ENCODE measurements at places on chromosomes 12 and 14. TPM values are rescaled to one million over a fixed set of nuclear protein-coding genes. Genes with fewer than 3 reads are reported as not detected.

LTB4R gene
- total RNA-seq, result 12.0 TPM

IGF1 gene
- total RNA-seq, result 0.64 TPM

CPNE6 gene
- not detected for total RNA-seq

SLC2A14 gene
- 0.60 TPM for total RNA-seq

- H3K4me3 ChIP-seq, result no peak overlapping the region
- no peaks in the 10 kb centered on the region for H3K27me3 ChIP-seq
- no peak overlapping the region for H3K27ac ChIP-seq
- peaks cover 16% of the 10 kb centered on the region for H3K4me1 ChIP-seq
- DNase-seq, result no peak
Observed at GRCh38 chr14:104718147-104718546, 5.9 kb upstream of the ADSS1 start.

DNA sequence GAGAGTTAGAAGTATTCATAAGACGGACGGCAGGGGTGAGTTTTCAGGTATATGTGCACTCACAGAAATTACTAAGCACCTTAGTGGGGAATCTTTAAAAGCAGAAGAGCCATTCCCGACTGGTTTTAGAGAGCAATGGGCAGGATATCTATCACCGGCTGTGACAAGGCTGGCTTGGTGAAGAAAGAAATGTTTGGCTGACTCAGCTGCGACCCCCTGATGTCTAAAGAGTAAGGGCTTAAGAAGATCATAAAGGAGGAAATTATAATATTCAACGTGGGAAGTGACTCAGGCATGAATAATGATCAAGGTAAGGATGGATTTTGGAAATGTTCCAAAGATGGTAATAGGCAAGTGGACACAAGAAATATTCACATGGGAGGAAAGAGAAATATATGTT, 407.6 kb downstream of the TMEM132D start:
- no peaks in the 10 kb centered on the region for H3K4me1 ChIP-seq
- H3K4me3 ChIP-seq, result no peak overlapping the region
- no peaks in the 10 kb centered on the region for H3K36me3 ChIP-seq
- no peak overlapping the region for H3K27ac ChIP-seq
- H3K27me3 ChIP-seq, result no peaks in the 10 kb centered on the region

- no peaks in the 10 kb centered on the region for H3K36me3 ChIP-seq
- peaks cover 35% of the 10 kb centered on the region for H3K27me3 ChIP-seq
- no peaks in the 10 kb centered on the region for H3K4me1 ChIP-seq
- H3K4me3 ChIP-seq, result no peak overlapping the region
- DNase-seq, result no peak
Observed at GRCh38 chr14:36797634-36798033, 136.0 kb downstream of the PAX9 start.

- H3K4me1 ChIP-seq, result peaks cover 2% of the 10 kb centered on the region
- H3K4me3 ChIP-seq, result no peak overlapping the region
- H3K27me3 ChIP-seq, result no peaks in the 10 kb centered on the region
- H3K36me3 ChIP-seq, result no peaks in the 10 kb centered on the region
- no peak for DNase-seq
Observed at GRCh38 chr14:53128303-53129028, 24.7 kb downstream of the DDHD1 start.

DNA sequence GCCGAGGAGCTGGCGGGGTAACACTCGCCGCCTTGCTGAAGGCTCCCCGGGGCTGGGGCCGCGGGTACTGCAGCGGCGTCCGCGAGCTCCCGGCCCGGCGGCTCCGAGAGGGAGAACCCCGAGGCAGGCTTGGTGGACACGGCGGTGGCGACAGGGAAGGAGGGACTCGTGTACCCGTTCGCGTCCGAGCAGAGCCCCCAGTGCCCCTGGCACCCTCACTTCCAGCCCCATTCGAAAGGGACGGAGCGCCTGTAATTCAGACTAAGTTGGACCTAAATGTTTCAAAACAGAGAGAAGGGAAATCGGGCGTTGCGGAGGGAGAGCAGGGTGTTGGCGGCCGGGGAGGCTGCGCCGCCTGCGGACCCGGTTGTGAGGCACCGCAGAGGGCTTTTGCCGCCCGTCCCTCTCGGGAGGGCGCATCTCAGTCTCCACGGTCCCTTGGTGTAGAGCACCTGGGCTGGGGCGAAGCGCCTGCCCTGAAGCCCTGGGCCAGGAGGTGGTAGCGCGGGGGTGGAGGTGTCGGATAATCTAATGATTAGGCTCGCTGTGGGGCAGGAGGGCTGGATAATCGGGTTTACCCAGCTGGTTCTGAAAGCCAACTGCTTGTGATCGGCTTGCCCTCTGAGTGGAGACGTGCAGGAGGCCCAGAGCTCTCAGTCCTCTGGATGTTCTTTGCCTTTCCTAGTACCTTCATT, 771 bp downstream of the DAAM1 start:
- H3K4me1 ChIP-seq, result peaks cover 20% of the 10 kb centered on the region
- H3K27me3 ChIP-seq, result peaks cover 7% of the 10 kb centered on the region
- peak overlapping the region; percentile 86 for H3K27ac ChIP-seq
- no peaks in the 10 kb centered on the region for H3K36me3 ChIP-seq
- peak; percentile 95 for DNase-seq
- peak overlapping the region; percentile 92 for H3K4me3 ChIP-seq

- peaks cover 2% of the 10 kb centered on the region for H3K36me3 ChIP-seq
- H3K27me3 ChIP-seq, result peaks cover 5% of the 10 kb centered on the region
- H3K27ac ChIP-seq, result no peak overlapping the region
- no peak overlapping the region for H3K4me3 ChIP-seq
Observed at GRCh38 chr14:72383865-72384264, 451.6 kb downstream of the RGS6 start.

DNA sequence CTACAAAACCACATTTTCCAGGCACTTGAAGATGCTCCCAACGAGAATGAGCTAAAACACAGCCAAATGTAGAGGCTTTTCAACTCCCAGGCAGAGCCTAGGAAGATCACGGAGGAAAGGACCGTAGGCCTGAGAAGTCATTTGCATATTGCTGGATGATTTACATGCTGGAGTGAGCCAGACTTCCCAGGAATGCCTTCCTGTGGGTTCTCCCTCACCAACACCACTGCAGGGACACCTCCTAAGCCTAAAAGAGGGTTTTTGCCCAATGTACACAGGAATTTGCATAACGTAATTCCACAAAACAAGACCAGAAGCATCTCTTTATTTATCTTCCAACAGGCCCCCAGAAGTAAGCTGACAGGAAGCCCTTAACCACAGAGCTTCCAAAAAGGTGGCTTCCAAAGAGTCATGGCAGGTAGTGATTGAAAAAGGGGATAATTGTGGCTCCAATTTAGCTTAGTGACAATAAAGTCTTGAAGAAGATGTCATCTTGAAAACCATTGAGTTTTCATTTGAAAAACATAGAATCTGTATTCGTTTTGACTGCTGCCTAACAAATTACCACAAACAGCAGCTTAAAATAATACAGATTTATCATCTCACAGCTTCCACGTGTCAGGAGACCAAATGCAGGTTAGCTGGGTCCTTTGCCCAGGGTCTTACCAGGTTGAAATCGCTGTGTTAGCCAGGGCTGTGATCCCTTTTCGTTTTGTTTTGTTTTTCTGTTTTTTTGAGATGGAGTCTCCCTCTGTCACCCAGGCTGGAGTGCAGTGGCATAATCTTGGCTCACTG, 116.2 kb downstream of the EGLN3 start:
- H3K27me3 ChIP-seq, result no peaks in the 10 kb centered on the region
- H3K36me3 ChIP-seq, result no peaks in the 10 kb centered on the region
- DNase-seq, result no peak
- H3K4me1 ChIP-seq, result no peaks in the 10 kb centered on the region
- no peak overlapping the region for H3K4me3 ChIP-seq

GRCh38 chr12:14190694-14191093, 174.8 kb upstream of the ATF7IP start:
- no peak overlapping the region for H3K4me3 ChIP-seq
- DNase-seq, result no peak
- no peaks in the 10 kb centered on the region for H3K36me3 ChIP-seq
- H3K27ac ChIP-seq, result no peak overlapping the region
- H3K27me3 ChIP-seq, result peaks cover 23% of the 10 kb centered on the region
